ENCODE measurements at places on chromosomes 13 and 19.

DNA sequence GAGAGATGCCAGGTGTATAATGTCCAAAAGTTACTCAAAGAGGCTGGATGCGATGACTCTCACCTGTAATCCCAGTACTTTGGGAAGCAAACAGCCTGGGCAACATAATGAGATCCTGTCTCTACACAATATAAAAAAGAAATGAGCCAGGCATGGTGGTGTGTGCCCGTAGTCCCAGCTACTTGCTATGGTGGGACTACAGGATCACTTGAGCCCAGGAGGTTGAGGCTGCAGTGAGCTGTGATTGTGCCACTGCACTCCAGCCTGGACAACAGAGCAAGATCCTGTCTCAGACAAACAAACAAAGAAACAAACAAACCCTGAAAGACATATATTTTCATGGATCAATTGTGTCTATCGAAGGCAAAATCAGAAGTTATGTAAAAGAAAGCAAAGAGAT lies 54.3 kb upstream of the CYP2B6 start:
- no peak for DNase-seq

DNA sequence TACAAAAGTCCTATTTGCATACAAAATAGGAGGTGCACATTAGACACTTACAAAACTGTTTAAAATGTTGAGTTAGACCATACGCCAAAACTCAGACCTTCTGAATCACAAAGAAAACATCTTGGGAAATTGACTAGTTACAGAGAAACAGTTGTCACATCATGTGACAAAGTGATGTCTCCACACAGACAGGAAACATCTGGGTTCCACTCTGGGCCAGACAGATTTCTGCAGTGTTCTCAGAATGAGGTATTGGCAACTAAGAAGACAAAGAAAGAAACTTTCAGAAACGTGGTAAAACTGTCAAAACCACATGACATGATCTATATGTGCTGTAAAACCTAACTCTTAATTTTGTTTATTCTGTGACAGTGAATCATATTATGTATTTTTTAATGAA lies 6.7 kb downstream of the ZNF793 start:
- DNase-seq, result no peak

DNA sequence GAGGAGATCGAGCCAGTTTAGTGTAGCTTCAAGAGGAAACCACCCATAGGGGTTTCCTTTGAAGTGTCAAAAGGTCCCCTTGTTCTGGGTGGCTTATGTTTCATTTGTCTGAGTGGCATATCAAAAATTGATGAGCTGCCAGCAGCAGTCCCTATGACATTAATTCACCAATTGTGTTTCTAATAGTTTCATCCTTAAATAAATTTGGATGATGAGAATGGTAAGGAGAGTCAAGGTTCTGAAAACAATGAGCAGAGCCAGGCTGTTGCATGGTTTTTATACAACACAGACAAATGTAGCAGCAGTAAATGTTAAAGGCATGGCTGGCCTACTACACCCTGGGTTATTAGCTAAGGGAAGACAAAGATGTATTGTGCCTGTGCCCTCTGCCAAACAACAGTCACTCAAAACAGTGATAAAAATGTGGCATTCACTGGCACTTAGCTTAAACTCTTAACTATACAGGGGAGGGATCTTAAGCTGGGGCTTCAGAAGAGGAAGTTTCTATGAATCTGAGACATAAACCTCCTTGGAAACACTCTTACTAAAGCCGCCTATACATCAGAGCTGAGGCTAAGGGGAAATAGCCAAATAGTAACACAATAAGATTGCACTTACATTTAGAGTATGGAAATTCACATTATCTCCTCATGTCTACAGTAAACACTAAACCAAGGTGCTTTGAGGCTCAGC lies 200.5 kb downstream of the POU4F1 start:
- no peak for DNase-seq

DNA sequence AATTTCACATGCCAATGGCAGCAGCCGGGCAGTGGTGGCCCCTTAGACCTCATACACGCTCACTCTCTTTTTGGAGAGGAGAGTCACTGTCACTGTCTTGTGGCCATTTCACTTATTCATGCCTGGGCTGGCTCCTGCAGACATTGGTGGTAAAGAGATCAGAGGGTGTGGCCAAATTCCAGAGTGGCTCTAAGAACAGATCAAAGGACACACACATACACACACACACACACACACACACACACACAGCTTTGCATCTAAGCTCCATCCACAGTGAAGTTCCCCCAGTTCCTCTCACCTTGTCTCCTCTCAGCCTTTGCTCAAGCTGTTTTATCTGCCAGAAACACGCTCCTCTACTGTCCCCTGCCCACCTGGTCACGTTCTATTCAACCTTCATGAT lies 46.5 kb upstream of the KPNA3 start:
- DNase-seq, result no peak

- no peak for DNase-seq
These were observed 17.3 kb downstream of the PRKCSH start for GRCh38 chr19:11452620-11453310.

- no peak for DNase-seq
These were observed 1193.8 kb downstream of the SLITRK1 start for GRCh38 chr13:82688400-82688994.

DNA sequence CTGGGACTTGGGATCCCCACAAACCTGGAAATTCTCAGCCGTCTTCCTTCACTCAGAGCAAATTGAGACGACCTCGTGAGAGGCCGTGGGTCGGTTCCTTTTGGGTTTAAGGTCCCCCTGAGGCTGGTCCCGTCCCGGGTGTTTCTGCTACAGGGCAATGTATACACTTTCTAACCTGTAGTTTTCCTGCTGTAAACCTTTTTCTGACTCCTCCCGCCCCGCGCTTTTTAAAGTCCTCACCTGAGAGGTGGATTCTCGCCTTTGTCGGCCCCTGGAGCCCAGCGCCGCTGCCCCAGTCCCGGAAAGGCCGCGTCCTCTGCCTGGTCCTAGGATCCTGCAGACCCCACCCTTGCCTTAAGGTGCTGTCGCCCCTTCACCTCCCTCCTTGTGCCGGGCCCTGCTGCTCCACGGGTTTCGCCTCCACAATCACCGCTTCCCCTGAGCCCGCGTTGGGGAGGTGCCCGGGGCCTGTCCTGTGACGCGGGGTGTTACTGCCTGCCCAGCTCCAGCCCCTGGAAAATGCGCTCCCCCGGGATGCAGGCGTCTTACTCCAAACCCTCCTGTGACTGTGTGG lies 391 bp downstream of the ZNF761 start:
- DNase-seq, result no peak

DNA sequence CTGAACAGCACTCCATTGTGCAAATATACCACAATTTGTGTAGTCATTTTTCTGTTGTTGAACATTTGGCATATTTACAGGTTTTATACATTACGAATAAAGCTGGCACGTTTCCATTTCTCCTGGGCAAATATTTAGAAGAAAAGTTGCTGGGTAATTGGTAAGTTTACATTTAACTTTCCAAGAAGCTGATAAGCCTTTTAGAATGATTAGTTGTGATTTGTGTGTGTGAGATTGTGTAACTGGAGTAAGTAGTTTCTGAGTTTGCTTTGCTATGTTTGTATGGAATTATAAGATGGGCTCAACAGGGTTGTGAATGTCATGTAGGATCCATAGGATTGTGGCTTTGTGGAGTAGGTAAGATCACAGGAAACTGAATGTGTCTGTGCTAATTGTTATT lies 1.6 kb upstream of the ZNF529 start:
- no peak for DNase-seq

DNA sequence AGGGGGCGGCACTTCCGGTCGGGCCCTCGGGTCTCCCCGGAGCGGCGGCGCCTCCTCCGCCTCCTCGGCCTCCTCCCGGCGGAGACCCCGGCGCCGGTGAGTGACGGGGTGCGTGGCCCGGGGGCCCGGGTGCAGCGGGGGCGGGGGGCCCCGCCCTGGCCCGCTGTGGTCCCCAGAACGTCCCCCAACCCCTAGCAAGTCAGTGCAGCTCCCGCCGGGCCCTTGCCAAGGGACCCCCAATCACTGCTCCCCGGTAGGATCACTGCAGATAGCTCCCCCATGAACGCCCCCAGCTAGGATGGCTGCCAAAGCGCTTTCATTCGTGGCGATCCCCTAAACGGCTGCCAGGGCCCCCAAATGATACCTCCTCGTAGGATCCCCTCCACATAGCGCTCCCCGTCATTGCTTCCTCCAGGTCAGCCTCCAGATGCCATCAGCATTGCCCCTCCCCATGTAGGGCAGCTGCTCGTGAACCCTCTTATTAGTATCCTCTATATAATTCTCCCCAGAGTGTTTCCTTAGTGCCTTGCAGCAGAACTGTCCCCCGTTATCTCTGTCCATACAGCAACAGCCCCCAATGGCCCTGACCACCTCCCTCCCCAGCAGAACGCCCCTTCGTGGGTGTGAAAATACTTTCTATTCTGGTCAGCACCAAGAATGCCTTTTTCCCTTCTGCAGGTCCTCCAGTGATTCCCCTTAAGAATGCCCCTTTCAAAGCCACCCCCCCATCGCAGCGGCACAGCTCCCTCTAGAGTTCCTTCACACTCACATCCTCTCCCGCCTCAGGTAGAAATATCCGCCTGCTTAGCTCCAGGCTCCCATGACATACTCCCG lies at the start of gene ZNF865:
ZNF865 (plus strand) TSS at position 11 of the 834 bp plus-strand sequence. CDS start 7,972 bp downstream, outside the sequence.
- DNase-seq, result peak; percentile 66

Measured in NT2/D1 (cell line).